Temporal lobe (tissue), 4 donors: ENCODE measurements at places on chromosomes 3 and 15. TPM values are rescaled to one million over a fixed set of nuclear protein-coding genes. Genes with fewer than 3 reads are reported as not detected.

The ATP13A5 gene
- 0.49 TPM for total RNA-seq

The ITGA11 gene
- total RNA-seq: 1.5 TPM

The ADAMTSL3 gene
- total RNA-seq: 16.2 TPM

The LXN gene
- total RNA-seq: 3.2 TPM

The CCR1 gene
- total RNA-seq: 0.49 TPM

The SNRK gene
- total RNA-seq: 62.0 TPM

The STT3B gene
- total RNA-seq: 139 TPM

The CFAP91 gene
- 4.9 TPM for total RNA-seq

The AGBL1 gene
- 0.98 TPM for total RNA-seq

The IL17RB gene
- total RNA-seq: 2.2 TPM

The LDHAL6B gene
- total RNA-seq: not detected

The MEIS2 gene
- 242 TPM for total RNA-seq

The GRIP2 gene
- 7.4 TPM for total RNA-seq

The CKMT1A gene
- 4.7 TPM for total RNA-seq

The MUC4 gene
- under 0.01 TPM for total RNA-seq

The SCN11A gene
- total RNA-seq: 0.25 TPM

The P3H2 gene
- 3.7 TPM for total RNA-seq

The CP gene
- total RNA-seq: 0.98 TPM

The LMOD3 gene
- total RNA-seq: under 0.01 TPM

The ALPK3 gene
- total RNA-seq: 0.98 TPM

The ACOX2 gene
- total RNA-seq: 0.98 TPM

The GASK1A gene
- 4.9 TPM for total RNA-seq

The JAGN1 gene
- total RNA-seq: 8.9 TPM

The SHC4 gene
- total RNA-seq: 5.4 TPM

The MYL3 gene
- total RNA-seq: 0.49 TPM

The CRYGS gene
- total RNA-seq: 1.5 TPM

The TMC3 gene
- 0.25 TPM for total RNA-seq

The CHST13 gene
- total RNA-seq: not detected

The ERC2 gene
- 58.3 TPM for total RNA-seq

The ENTPD3 gene
- total RNA-seq: 3.0 TPM

The GPR87 gene
- not detected for total RNA-seq

The RHOV gene
- total RNA-seq: 8.9 TPM
